ENCODE measurements at places on chromosomes 2 and 18.

DNA sequence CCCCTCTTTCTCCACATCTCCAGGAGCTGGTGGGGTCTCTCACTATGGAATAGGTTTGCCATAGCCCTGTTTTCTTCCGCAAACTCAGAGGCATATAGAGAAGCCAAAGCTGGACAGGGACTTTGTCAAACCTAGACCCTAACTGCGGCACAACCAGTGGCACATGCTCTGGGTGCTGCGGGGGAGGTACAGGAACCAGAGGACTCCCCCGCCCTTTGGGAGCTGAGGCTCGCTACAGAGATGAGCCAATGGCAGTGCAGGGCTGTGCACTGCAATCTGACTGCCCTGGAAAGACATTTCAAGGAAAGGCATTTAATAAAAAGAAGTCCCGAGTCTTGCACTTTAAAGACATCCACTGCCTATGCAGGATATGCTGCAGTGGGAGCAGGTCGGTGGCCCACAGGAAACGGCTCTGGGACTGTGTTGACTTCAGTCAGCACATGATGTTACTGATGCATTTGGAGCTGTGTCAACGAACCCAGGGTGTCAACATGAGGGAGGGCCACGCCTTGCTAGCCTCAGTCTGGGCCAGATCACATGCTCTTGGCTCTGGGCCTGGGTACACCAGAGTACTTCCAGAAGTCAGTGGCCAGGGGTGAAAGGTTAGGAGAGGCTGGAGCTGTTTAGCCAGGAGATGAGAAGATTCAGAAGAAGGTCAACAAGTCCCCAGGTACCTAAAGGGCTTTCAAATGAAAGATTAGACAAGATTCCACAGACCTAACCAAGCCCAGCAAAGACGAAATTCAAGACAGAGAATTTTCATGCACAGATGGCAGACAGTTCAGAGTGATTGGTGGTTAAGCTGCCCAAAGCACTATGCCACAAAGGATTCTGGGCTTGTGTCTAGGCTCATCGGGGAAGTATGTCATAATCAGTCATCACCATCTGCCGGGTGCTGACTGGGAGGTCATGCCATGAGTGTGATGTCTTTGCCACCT is 8.2 kb downstream of the SLC35F6 start:
- peak; percentile 21 for DNase-seq

GRCh38 chr2:126894082-126894481 is 4.6 kb upstream of the TEX51 start:
- DNase-seq, result no peak

- DNase-seq, result peak; percentile 76
These were observed at the start of gene KIF1A for GRCh38 chr2:240819858-240820606. TSS of gene KIF1A (minus strand) at chr2:240820219. CDS start at chr2:240797752, 22,467 bp downstream.

GRCh38 chr18:70308555-70309294 is 19.9 kb downstream of the SOCS6 start:
- DNase-seq, result no peak

DNA sequence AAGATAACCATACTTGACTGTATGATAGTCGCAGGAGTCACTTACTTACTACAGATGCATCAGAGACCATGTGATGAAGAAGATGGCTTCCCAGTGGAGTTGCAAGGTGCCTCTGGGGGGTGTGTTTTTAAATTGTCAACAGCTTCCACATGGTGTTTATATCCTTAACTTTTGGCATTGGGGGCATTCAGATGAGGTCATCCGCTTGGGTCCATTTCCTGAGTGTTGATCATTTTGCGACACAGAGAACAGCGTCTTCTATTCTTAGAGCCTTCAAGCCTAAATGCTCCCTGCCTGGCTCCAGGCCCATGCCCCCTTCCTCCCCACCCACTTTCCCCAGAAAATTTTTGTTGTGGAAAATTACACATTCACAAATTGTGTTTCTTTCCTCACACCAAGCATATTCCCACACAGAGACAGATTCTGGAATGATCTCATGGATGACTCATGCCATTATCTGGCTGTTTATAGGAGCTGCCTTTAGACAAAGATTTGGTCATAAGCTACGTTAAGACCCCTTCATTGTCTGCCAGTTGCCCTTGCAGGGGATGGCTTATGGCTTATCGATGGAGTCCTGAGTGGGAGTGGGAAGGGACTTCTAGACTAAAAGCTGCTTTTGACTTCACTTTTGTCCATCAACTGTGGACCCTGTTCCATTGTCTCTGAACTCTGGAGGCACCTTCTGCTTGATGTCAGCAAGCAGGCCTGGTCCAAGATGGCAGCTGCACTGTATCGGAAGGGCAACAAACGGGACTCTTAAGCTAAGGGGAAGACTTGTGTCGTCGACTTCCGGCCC is 91.8 kb downstream of the CABLES1 start:
- DNase-seq, result no peak

DNA sequence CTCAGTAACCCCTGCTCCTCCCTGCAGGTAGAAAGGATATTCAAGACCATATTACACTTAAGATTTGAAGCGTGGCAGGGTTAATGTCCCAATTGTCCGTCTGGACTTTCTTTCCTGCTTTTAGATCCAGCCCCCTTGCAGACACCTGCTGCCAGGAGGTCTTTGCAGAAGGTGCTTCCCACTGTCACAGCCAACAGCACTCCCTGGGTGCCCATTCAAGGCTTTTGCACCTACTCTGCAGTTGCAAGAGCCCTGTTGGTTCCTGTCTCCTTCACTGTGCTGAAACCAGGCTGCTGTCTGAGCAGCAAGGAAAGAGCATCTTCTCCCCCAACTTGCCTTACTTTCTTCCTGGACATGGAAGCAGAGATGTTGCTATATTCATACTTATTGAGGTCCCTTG is 1043.0 kb upstream of the POU3F3 start:
- no peak for DNase-seq

- no peak for DNase-seq
These were observed 31.1 kb downstream of the DOK1 start for GRCh38 chr2:74585406-74586185.

DNA sequence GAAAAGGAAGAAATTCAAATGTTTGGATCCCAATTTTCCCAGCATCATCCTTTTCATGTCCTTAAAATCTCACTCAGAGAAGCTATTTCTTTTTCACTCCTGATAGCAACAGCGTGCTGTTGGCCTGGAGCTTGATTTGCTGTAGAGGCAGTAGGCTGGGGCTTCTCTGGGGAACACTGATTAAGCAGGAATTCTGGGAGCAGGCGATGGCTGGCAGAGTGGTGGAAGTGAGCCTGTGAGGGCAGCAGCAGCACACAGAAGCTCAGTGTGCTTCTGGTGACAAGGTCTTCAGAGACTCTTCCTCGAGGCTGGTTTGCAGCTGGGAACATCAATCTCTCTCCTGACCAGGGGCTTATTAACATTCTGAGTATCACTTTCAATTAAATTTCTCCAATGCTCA is 284.6 kb downstream of the DPP10 start:
- peak; percentile 7 for DNase-seq

- DNase-seq, result peak; percentile 49
These were observed 3.8 kb downstream of the LIPG start for GRCh38 chr18:49565612-49566011.

- DNase-seq, result no peak
These were observed 70.9 kb downstream of the CCDC148 start for GRCh38 chr2:158385646-158386045.

DNA sequence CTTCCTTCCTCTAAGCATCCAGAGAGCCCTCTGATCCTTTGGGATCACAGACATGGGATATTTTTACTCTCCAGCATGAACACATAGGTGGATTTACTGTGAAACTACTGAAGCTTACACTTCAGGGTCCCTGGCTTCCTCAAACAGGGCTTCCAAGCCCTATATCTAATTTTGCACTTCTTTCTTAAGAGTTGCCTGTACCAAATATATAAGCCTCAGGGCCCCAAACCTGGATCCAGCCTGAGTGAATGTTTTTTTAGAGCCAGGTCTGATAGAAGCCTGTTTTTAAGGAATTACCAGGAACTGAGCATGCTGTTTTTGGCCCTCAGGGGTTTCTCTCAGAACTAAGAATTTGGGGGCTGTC is 13.2 kb upstream of the KCMF1 start:
- no peak for DNase-seq

- DNase-seq, result no peak
These were observed 353.8 kb downstream of the RND3 start for GRCh38 chr2:150133623-150134022.

DNA sequence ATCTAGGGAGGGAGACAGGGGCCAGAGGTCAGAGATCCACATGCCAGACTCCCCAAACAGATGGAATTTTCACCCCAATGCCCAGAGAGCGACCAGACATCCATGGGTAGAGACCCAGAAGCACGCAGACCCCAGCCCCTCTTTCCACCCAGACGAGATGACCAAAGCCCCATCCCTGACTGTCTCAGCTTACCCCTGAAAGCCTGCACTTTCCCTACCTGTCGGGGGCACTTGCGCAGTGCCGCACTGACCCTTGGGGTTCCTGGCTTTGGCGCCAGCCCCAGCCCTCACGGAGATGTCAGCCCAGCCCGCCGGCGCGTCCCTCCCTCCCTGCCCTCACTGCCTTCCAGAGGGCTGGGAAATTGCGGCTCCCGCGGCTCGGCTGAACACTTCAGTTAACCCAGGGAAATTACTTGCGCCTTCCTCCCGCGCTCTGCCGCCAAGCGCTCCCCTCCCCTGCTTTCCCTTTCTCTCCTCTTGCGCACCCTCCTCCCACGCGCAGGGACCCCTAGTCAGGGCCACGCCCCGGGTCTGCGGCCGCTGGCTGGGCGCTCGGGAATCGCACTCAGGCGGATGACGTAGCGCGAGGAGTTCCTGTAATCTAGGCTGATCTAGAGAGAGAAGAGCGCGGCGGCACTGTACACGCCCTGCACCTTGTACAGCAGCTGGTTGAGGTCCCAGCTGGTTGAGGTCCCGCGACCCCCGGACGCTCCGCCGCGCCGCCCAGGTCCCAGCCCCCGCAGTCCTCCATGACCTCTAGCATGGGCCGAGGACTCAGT is 12.0 kb downstream of the ALPG start:
- DNase-seq, result no peak

DNA sequence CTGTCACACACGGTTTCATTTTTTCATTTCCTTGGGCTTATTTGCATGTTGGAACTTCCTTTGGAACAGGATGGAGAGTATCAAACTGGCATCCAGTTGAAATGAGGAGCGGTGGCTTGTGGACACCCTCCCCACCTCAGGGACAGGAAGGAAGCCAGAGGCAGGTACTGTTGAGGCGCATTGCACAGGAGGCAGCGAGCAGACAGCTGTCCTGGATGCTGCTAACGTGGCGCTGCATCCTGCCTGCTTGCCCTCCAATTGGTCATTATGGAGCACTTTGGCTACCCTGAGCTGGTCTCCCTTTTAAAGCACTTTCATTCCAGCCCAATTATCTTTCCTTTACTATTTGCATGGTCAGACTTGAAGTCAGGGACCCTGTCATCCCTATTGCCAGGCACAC is 80.7 kb upstream of the ITGA4 start:
- no peak for DNase-seq

DNA sequence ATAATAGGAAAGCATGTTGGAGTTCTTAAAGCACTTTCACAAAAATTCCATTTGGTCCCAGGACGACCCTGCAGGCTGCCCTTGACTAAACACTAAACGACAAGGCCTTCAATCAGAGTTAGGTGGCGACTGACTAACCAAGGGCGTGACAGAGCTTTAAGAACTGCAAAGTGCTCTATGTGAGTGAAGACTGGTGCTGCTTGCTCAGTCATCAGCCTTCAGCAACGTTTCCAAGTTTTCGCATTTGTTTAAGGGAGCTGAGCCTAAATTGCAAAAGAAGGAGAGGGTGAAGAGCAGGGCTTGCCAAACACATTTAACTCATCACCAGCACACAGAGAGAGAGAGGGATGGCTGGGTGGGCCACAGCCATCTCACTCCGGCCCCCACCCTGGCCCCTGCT is 204.7 kb upstream of the PID1 start:
- DNase-seq, result no peak

DNA sequence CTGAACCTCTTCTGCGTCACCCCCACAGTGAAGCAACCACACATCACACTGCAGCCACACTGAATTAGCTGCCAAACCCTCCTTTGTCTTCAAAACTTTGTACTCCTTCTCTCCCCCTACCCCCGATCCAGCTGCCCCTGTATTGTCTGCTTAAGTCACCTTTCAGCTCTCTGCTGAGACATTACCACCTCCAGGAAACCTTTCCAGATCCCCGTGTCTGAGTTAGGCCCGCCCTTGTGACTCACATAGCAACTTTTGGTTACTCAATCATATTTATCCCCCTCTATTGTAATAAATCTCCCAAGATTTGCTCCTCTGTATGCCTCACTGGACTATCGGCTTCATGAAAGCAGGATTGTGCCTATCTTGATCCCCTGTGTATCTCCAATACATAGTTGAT is 82.8 kb upstream of the CDCA7 start:
- DNase-seq, result no peak

DNA sequence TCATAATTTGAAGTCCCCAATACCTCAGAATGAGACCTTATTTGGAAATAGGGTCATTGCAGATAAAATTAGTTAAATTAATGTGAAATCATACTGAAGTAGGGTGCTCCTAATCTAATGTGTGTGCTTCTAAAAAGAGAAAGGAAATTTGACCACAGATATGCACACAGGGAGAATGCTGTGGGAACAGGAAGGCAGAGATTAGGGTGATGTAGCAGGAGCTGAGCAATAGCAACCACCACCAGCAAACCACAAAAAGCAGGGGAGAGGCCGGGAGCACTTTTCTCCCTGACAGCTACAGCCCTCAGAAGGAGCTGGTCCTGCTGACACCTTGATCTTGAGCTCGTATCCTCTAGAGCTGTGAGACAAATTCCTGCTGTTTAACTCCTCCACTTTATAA is 24.6 kb upstream of the SCG2 start:
- no peak for DNase-seq

GRCh38 chr2:204468746-204469429 is 76.4 kb upstream of the PARD3B start:
- no peak for DNase-seq

DNA sequence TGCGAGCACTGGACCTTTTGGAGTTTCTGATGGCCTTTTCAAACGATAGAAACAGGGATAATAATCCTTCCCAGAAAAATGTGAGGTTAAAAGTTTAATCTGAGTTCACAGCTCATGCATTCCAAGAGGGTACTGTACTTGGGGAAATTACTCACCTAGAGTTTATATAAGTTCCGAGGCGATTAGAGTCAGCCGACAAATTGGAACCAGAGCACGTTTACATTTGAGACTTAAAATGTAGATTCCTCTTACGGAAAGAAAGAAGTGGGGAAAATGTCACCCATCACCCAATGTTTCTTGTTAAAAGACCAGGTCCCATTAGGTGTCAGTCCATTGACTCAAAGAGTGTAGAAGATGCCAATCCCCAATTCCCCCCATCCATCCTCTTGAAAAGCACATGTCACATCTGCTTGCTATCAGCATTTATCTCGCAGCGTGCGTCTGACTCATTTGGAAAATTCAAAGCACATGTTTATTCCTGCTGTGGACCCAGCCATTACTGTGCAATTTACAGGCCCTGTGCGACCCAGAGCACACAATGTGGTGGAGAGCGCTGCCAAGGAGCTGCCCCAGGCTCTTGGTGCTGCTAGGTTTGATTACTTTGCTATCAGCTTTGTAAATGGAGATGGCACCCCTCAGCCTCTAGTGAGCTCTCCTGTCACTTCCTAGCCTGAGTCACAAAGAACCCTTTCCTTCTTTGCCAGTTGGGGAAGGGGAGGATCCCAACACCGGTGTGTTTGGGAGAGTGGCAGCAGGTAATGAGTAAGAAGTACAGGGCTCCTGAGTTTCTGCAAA is 104.8 kb downstream of the COLEC12 start:
- no peak for DNase-seq

- no peak for DNase-seq
These were observed 210.3 kb downstream of the GLI2 start for GRCh38 chr2:120945832-120946499.
